ENCODE measurements at places on chromosomes 16 and 17. TPM values are rescaled to one million over a fixed set of nuclear protein-coding genes. Genes with fewer than 3 reads are reported as not detected.

Gene TNK1
- 8.8 TPM for polyA plus RNA-seq

- H3K27me3 ChIP-seq = no peaks in the 10 kb centered on the region
- peaks cover 27% of the 10 kb centered on the region for H3K36me3 ChIP-seq
- H3K4me1 ChIP-seq = no peaks in the 10 kb centered on the region
- no peak for DNase-seq
- H3K27ac ChIP-seq = no peak overlapping the region
- no peak overlapping the region for H3K4me3 ChIP-seq
Measured at GRCh38 chr16:87332150-87332549, 15.0 kb upstream of the C16orf95 start.

- H3K27me3 ChIP-seq = no peaks in the 10 kb centered on the region
- H3K4me1 ChIP-seq = no peaks in the 10 kb centered on the region
- H3K27ac ChIP-seq = no peak overlapping the region
- H3K4me3 ChIP-seq = no peak overlapping the region
Measured at GRCh38 chr16:22764662-22765327, 49.2 kb upstream of the HS3ST2 start.

DNA sequence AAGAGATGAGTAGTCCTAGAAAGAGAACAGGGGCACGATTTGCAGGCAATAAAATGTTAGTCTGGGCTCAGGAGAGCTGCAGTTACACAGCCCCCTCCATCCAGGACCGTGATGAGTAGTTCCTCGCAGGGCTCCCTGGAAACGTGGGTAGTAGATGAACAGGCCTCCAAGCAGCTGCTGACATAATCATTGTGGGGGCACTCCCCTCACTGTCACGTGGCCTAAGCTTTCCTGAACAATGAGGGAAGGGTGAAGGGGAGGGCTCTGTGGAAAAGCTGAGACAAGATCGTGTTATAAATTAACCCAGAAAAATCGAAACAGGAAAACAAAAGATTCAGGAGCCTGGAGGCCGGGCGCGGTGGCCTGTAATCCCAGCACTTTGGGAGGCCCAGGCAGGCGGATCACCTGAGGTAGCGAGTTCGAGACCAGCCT lies 1.3 kb upstream of the PER1 start:
- H3K27ac ChIP-seq = peak overlapping the region; percentile 97
- no peak overlapping the region for H3K4me3 ChIP-seq
- H3K36me3 ChIP-seq = peaks cover 35% of the 10 kb centered on the region
- H3K4me1 ChIP-seq = peaks cover 65% of the 10 kb centered on the region

DNA sequence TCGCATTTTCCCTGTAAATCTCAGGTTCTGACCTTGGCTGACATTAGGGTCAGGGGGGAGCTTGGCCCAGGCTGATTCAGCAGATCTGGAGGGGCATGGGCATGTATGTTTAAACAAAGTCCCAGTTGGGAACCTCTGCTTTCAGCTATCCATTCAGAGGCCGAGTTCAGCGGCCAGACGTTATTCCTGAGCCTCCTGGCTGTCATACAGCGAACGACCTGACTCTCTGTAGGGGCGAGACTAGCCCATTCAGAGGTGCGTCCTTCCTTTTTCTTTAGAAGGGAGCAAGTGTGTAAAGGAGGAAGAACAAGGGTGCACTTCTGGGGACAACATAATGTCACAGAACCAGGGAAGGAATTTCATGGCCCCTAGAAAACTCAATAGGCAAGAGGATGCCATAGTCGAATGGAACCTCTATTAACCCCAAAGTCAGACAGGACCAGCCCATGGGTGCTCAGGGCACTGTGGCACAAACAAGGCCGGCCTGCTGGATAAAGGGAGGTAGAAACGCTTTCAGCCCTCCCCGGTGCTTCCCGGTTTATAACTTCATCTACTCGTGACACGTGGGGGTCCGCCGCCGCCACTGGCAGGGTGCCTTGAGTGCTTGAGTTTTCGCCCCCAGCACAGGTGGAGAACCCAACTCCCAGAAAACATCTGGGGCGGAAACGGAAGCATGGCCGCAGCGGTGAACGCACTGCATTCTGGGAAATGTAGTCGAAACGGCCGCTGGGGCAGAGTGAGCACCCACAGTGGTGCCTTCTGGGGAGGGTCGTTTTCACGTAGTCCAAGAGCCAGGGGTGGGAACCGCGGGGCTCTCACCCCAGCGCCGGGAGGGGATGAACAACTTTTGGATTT lies 33.2 kb upstream of the PLCG2 start:
- peak; percentile 83 for DNase-seq
- H3K4me1 ChIP-seq = no peaks in the 10 kb centered on the region
- H3K4me3 ChIP-seq = peak overlapping the region; percentile 8
- peak overlapping the region; percentile 43 for H3K27ac ChIP-seq
- H3K36me3 ChIP-seq = no peaks in the 10 kb centered on the region

- H3K36me3 ChIP-seq = peaks cover under 1% of the 10 kb centered on the region
- peak; percentile 95 for DNase-seq
- H3K27ac ChIP-seq = peak overlapping the region; percentile 95
- H3K27me3 ChIP-seq = no peaks in the 10 kb centered on the region
- peaks cover 20% of the 10 kb centered on the region for H3K4me1 ChIP-seq
- H3K4me3 ChIP-seq = peak overlapping the region; percentile 79
Measured at GRCh38 chr17:57086069-57086930, 1.3 kb downstream of the AKAP1 start.

DNA sequence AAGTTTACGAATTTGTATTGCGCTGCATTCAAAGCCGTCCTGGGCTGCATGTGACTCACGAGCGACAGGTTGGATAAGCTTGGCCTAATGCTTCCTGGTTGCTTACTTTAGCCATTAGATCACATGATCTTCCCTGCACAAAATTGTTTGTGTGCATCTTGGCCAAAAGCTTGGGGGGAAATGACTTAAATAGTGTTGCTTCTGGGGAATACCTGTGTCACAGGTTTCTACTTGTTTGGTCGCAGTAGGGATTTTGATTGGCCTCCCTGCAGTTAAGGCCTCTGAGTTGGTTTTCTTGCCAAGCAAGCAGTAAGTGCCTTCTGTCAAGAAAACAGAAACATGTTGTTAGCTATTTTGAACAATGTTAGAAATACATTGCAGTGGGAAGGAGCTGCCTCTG lies 39.6 kb upstream of the DUSP14 start:
- H3K4me1 ChIP-seq = no peaks in the 10 kb centered on the region
- H3K27ac ChIP-seq = no peak overlapping the region
- no peak overlapping the region for H3K4me3 ChIP-seq
- no peaks in the 10 kb centered on the region for H3K27me3 ChIP-seq
